ENCODE measurements at places on chromosomes 3 and 15.
A peak's percentile ranks its signal among the peaks of the same experiment; 100 is the strongest.

DNA sequence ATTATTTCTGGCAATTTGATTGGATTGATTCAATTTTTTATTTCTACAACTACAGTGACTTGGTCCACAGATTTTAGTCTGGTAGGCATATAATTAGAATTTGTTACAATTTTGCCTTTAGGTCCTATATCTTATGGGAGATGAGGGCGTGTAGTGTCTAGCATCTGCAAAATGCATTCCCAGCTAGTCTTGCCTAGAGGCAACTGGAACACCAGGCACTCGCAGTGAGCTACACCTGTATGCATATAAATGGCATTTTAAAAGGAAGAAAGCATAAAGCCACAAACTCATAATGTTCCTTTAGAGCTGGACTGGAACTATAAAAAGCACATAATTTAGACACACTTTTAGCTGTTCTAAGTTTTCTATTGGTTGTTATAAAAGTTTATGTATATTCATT lies 17.9 kb upstream of the SPPL2A start:
- no peaks in the 10 kb centered on the region for H3K27me3 ChIP-seq
- H3K4me3 ChIP-seq, result no peak overlapping the region
- no peak for DNase-seq

DNA sequence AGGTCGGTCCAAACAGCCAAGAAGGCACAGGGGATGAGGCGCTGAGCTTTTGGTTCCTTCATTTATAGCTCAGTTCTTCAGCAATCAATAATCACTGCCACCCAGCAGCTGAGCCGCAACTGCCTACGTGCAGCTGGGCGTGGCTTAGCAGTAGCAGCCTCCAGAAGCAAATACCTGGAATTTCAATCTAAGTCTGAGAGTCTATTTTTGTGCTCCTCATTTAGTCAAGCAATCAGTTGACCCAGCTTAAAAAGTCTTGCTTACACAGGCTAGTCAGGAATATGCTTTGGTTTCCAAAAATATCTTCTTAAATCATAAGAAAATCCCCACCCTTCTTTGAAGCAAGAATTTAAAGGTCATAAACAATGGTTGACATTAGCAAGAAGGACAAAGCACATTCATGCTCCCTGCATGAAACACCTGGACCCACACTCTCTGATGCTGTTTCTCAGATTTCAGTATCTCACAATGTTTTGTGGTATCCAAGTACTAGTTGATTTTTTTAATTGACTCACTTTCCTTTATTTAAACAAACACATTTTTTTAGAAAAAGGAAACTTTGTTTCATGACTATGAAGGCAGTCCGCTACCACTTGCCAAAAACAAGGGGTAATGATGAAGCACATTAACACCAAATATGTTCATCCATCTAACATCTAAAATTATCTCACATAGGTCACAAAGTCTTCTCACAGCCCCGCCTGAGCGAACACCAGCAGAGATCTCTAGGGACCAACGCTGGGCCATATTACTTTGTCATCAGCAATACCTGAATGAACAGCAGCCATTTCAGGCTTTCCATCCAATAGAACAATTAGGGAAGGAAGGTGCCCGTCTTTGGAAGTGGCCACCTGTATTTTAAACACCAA lies 106.1 kb downstream of the OXNAD1 start:
- H3K36me3 ChIP-seq, result peaks cover 10% of the 10 kb centered on the region
- no peaks in the 10 kb centered on the region for H3K27me3 ChIP-seq
- H3K4me1 ChIP-seq, result peaks cover 26% of the 10 kb centered on the region

- H3K4me3 ChIP-seq, result no peak overlapping the region
- no peak overlapping the region for H3K27ac ChIP-seq
- H3K4me1 ChIP-seq, result no peaks in the 10 kb centered on the region
- no peak for DNase-seq
- no peaks in the 10 kb centered on the region for H3K36me3 ChIP-seq
Observed at GRCh38 chr15:84023636-84024035, 211.9 kb upstream of the GOLGA6L4 start.

DNA sequence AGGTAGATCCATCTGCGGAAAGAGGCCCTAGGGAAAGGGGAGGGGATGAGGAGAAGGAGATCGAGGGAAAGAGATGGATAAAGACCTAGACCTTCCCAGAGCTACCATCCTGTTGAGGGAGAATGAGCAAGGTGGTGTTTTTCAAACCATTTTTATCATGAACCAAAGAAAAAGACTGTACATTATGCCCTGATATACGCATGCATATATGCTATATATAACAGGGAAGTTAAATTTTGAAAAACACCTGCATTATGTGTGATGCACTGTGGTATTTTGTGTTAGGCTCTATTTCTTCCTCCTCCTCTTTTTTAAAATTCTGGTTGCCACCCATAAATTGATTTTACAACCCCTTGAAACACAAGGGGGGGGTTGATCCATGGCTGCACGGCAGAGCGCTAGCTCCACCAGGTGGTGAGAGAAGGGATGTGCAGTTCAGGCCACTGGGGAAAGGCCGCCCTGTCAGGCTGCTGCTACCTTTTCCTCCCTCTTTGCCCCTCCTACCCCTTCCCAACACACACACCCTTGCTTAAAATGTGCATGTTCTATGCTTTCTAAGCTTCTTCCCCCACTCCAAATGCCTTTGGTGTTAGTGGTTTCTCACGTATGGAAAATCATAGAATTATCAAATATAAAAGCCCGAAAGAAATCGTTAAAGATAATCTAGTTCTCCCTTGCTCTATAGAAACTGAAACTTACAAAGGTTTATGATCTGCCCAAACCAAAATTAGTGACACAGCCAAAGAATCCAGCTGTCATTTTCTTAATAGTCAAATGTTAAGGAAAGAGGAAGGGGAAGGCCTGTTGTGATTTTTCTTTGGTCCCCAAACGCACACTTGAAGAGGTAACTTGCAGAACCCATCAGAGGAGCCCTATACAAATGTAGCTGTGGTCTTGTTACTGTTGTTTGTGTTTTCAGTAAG lies 262.0 kb upstream of the UMPS start:
- DNase-seq, result peak; percentile 10
- no peaks in the 10 kb centered on the region for H3K27me3 ChIP-seq
- H3K4me3 ChIP-seq, result no peak overlapping the region
- H3K36me3 ChIP-seq, result no peaks in the 10 kb centered on the region
- no peak overlapping the region for H3K27ac ChIP-seq
